ENCODE measurements at places on chromosomes 5 and 9.

DNA sequence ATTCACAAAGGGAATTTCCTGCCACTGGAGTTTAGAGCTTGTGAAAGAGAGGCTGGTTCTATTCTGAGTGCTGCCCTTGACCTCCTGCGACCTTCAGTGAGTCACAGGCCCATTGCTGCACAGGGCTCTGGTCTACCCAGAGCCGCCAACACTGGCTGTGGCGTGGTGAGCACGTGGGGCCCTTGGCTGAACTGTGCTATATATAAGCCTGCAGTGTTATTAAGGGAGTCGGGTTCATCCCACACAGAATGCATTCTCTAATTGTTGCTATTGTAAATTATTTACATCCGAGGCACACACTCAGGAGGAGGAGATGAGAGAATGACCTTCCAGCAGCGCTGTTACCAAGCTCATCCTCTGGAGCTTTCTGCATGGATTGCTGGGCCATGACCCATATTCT, 47.1 kb downstream of the BRINP1 start:
- no peak for DNase-seq

GRCh38 chr9:130938652-130939404, at the start of gene FIBCD1:
Gene FIBCD1, minus strand, starts transcription at chr9:130939247. Its CDS starts 640 bp downstream, at chr9:130938607.
- no peak for DNase-seq

DNA sequence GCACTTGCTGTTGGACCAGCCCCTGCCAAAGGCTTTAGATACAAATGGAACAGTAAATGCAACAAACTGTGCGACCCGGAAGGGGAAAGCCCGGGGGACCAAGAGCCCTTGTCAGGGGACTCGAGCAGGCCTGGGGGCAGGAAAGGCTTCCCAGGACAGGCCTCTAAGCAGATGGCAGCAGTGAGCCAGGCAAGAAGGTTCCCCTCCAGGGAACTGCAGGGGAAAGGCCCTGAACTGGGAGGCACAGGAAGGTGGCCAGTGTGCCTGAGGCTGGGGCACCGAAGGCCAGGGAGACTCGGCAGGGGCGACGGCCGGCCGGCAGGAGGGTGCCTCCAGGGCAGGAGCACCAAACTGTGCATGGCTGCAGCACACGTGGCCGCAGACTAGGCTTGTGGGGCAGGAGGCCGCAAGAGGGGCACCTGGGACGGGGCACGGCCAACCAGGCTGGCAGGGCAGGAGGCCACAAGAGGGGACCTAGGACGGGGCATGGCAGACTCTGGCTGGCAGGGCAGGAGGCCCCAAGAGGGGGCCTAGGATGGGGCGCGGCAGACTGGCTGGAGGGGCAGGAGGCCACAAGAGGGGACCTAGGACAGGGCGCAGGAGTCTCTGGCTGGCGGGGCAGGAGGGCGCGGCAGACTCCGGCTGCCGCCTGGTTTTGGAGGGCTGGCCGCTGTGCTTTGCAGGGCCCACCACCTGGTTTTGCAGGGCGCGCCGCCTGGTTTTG, 10.0 kb downstream of the VAV2 start:
- no peak for DNase-seq

- DNase-seq, result no peak
These were observed 57.3 kb upstream of the FNIP1 start for GRCh38 chr5:131854134-131854533.

- DNase-seq, result no peak
These were observed 26.9 kb downstream of the ZNF484 start for GRCh38 chr9:92850898-92851297.

DNA sequence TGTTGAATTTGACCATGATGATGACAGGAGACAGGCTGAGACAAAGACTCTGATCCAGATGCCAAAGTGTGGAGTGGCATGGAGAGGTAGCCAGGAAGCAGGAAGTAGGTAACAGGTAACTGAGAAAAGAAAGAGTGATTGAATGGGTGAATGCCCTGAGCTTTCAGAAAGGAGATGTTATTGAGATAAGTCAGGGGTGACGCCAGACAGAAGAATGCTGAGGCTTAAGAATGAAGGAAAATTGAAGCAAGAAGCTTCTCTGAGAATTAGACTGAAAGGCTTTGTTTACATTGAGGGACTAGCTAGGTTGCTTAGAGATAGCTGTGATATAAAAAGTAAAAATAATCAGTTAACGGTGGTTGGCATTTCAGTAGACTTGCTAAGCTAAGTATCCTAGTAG, 165.7 kb downstream of the PSAT1 start:
- no peak for DNase-seq

- DNase-seq, result no peak
These were observed 54.7 kb downstream of the FXN start for GRCh38 chr9:69090140-69090750.

DNA sequence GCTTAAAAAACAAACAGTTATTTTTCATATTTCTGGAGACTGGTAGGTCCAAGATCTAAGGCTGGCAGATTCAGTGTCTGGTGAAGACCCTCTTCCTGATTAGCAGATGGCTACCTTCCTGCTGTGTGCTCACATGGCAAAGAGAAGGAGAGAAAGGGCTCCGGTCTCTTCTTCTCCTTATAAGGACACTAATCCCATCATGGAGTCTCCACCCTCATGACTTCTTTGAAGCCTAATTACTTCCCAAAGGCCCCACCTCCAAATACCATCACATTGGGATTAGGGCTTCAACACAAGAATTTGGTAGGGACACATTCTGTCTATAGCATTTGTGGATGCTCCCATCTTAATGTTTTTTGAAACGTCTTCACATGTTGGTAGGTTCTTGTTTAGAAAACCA, 391.1 kb downstream of the TMEM161B start:
- DNase-seq, result no peak

DNA sequence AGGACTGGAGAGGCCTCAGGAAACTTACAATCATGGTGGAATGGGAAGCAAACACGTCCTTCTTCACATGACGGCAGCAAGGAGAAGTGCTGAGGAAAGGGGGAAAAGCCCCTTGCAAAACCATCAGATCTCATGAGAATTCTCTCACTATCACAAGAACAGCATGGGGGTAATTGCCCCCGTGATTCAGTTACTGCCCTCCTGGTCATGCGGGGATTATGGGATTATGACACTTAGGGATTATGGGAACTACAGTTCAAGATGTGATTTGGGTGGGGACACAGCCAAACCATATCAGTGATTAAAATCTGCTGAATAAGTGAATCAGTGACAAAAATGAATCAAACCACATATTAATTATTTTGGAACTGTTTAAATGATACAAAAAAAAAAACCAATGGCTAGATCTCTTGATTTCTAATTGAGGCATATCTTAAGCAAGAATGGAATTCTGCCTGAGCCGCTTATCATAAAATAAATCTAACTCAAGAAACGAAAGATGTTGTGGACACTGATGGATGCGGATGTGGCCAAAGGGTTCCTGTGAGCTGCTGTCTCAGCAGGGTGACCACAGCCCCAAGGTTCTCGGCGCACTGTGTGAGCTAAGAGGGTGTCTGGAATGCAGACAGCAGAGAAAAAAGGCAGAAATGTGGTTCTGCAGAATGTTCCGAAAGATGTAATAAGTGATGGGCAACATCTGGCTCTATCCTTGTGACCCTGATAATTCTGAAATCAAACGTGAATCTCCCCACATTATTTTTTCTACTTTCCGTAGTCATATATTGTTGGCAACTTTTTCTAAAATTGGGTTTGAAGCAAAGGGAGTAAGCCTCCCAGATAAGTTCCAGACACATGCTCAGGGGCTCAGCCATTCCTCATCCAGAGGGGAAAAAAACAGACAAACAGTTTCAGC, 107.2 kb upstream of the ICE1 start:
- DNase-seq, result no peak

GRCh38 chr9:35760651-35761050, 6.6 kb upstream of the MSMP start:
- DNase-seq, result peak; percentile 91

- DNase-seq, result no peak
These were observed 124.3 kb downstream of the FGF1 start for GRCh38 chr5:142561486-142562097.
